Nucleus accumbens (tissue), 56 donors: ENCODE measurements at places on chromosomes 3 and 15.

DNA sequence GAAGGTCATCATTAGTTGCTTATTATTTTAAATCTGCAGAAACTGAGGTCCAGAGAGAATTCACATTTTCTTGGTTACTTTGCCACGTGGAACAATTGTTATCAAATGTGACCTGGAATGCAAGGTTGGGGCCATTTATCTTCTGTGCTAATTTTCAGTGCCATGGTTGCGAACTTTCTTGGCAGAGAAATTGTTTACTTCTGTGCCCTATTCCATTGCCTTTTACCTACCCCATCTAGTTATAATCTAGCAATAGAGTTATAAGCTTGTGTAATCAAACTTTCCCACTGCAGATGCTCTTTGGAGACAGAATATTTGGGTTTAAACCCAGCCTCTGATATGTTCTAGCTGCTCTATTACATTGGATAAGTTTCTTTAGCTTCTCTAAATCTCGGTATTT, 242.9 kb downstream of the LPP start:
- DNase-seq = no peak

DNA sequence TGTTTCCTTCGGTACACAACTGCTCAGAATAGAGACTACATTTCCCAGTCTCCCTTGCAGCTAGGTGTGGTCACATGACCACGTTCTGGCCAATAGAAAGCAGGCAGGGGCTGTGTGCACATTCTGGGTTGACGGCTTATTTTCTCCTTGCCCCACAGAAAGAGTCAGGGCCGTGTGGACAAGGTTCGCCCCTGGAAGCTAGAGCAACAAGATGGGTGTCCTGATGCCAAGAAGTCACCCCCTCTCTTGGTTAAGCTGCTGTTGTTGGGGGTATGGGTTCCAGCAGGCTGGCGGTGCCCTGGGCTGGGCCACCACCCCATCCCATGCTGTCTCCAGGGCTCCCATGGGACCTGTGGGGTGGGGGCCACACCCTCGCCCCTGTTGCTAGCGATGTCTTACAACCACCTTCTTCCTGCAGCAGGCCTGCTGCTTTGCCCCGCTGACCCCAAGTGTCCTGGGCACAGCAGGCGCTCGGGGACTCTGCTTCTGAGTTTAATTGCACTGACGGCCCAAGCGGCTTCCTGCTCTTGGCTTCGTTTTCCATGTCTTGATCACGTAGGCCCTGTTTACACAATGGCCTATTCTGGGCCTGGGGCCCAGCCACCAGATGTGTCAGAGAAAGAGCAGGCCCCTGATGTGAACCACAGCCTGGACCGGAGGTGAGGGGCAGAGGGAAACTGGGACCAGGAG, 24.9 kb downstream of the ABTB1 start:
- DNase-seq = peak; percentile 40

DNA sequence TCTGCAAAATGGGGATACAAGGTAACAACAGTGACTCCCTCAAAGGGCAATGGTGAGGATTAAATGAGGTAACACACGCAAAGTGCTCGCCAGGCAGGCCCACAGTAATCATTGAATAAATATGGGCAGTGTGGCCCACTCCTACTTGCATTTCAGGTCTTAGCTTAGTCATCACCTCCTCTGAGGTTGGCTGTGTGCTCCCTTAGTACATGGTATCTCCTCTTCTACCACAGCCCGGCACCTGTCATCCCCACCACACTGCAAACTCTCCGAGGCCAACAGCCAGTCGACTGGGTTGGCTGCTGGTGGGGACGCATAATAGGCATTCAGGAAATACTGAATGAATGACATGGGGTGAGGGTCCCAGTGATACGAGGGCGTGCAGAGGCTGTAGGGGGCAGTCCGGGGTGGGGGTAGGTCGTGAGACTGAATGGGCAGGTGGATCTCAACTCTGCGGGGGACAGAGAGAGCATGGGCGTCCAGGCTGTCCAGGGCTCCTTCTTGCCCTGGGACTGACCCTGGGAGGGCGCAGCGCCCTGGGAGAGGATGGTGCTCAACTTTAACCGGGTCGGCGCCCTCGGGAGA, 375 bp upstream of the MYZAP start:
- no peak for DNase-seq

DNA sequence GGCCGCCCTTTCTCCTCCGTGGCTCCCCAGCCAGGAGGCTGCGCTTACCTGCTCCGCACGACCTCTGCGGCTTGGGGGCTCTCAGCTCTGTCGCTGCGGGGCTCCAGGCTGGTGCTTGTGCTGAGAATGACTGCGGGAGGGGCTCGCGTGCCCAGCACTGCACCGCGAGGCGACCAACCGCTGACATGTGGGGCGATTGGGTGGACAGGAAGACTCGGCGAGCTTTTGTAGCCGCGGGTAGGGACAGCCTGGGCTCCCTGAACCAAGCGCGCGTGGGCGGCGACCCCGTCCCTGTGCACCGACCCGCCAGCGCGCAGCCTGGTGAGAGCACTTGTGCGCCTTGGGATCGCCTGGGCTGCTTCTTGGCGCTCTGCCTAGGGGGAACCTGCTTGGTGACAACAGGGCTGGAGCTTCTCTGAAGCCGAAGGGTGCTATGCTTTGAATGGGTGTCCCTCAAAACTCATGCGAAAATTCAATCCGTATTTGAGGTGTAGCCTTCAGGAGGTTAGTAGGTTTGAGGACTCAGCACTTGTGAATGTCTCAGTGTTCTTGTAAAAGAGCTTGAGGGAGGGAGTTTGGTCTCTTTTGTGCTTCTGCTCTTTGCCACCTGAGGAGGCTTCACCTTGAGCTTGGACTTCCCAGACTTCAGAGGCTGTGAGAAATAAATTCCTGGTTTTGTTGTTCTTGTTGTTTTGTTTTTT, 50.4 kb downstream of the IL12A start:
- DNase-seq = no peak

DNA sequence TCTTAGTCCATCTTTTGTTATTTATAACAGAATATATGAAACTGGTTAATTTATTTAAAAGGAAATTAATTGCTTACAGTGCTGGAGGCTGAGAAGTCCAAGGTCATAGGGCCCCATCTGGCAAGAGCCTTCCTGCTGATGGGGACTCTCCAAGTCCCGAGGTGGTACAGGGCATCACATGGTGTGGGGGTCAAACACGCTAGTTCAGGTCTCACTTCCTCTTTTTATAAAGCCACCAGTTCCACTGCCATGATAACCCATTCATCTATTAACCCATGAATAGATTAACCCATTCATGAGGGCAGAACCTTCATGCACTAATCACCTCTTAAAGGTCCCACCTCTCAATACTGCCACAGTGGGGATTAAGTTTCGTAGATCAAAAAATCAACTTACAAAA, 659.3 kb downstream of the NAALADL2 start:
- DNase-seq = no peak

- DNase-seq = no peak
These were observed 723 bp upstream of the DRD3 start for GRCh38 chr3:114179575-114179974.

GRCh38 chr3:29936766-29937165, 655.9 kb downstream of the RBMS3 start:
- no peak for DNase-seq
